ENCODE measurements at places on chromosomes 2 and 18.

DNA sequence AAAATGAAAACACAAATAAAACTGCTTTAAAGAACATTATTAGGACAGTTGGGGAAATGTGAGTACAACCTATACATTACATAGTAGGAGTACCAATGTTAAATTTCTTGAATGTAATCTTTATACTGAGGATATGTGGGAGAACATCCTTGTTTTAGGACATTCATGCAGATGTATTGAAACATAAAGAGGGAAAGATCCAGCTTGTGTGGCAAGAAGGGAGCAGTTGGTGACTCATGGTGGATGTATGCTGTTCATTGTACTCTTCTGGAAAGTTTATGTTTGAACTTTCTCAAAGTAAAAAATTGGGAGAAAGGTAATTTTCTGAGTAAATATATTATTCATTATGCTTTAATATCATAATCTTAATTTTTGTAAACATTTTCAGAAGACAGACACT, 132.1 kb upstream of the DLGAP1 start:
- H3K27ac ChIP-seq, result no peak overlapping the region
- no peaks in the 10 kb centered on the region for H3K36me3 ChIP-seq
- no peaks in the 10 kb centered on the region for H3K4me1 ChIP-seq
- H3K27me3 ChIP-seq, result no peaks in the 10 kb centered on the region

- no peak for DNase-seq
- peaks cover 30% of the 10 kb centered on the region for H3K27me3 ChIP-seq
- H3K27ac ChIP-seq, result no peak overlapping the region
- peaks cover 9% of the 10 kb centered on the region for H3K4me1 ChIP-seq
- no peaks in the 10 kb centered on the region for H3K36me3 ChIP-seq
- no peak overlapping the region for H3K4me3 ChIP-seq
These were observed 15.5 kb upstream of the KIF1A start for GRCh38 chr2:240835528-240835927.

GRCh38 chr2:218645126-218645525, 14.3 kb downstream of the ZNF142 start:
- H3K4me3 ChIP-seq, result no peak overlapping the region
- peaks cover 10% of the 10 kb centered on the region for H3K4me1 ChIP-seq
- peak; percentile 87 for DNase-seq
- H3K27ac ChIP-seq, result peak overlapping the region; percentile 96

DNA sequence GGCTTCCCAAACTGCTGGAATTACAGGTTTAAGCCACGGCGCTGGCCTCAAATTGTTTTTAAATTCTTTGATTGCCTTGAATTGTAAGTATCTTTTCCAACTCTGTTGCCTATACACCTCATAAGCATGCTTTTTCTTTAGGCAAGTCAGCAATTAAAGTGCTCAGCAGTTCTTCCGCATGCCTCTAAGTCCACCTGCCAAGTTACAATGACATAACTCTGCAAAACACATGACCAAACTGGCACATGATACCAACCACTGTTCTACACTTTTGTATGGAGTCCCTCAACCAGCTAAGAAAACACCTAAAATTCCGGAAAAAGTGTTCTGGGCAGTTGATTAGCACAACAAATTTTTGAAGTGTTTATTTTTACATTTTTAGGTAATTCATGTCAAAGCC, 5.1 kb downstream of the TXNL4A start:
- no peak overlapping the region for H3K4me3 ChIP-seq
- no peaks in the 10 kb centered on the region for H3K27me3 ChIP-seq
- peaks cover 9% of the 10 kb centered on the region for H3K36me3 ChIP-seq
- no peak overlapping the region for H3K27ac ChIP-seq
- peaks cover 4% of the 10 kb centered on the region for H3K4me1 ChIP-seq

- H3K27ac ChIP-seq, result no peak overlapping the region
- no peak for DNase-seq
- H3K4me3 ChIP-seq, result no peak overlapping the region
- H3K36me3 ChIP-seq, result no peaks in the 10 kb centered on the region
These were observed 245.1 kb downstream of the KCNS3 start for GRCh38 chr2:18123577-18123976.

DNA sequence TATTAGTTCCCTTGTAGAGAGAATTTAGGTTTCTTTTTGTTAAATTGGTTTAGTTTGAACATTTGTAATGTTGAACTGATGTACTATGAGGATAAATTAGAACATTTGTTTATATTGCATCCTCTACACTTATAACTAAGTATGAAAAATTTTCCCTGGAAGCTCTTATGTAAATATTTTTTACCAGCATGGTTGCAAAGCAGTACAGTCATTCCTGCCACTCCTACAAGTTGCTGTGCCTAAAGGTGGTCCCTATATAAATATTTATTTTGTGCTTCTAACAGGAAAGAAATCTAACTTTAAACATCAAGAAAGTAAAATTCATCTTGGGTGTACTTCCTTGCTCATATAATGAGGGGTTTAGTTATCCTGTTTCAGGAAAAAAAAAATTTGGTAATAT, 14.2 kb downstream of the TWSG1 start:
- H3K4me1 ChIP-seq, result peaks cover 15% of the 10 kb centered on the region
- DNase-seq, result peak; percentile 36
- peaks cover 6% of the 10 kb centered on the region for H3K36me3 ChIP-seq
- peak overlapping the region; percentile 17 for H3K27ac ChIP-seq

- peak; percentile 94 for DNase-seq
- no peaks in the 10 kb centered on the region for H3K27me3 ChIP-seq
- peaks cover 18% of the 10 kb centered on the region for H3K4me1 ChIP-seq
- H3K4me3 ChIP-seq, result peak within 1 kb of the TSS; percentile 83
- H3K36me3 ChIP-seq, result no peaks in the 10 kb centered on the region
These were observed at the start of gene TTC39C for GRCh38 chr18:24014062-24014985. TSS of gene TTC39C (plus strand) at chr18:24014754. CDS start at chr18:24014872, 118 bp downstream.

- H3K27ac ChIP-seq, result peak overlapping the region; percentile 86
- H3K4me1 ChIP-seq, result peaks cover 53% of the 10 kb centered on the region
- no peaks in the 10 kb centered on the region for H3K27me3 ChIP-seq
- peak overlapping the region; percentile 49 for H3K4me3 ChIP-seq
- DNase-seq, result no peak
- H3K36me3 ChIP-seq, result no peaks in the 10 kb centered on the region
These were observed 148.1 kb downstream of the AGAP1 start for GRCh38 chr2:235641956-235642355.

DNA sequence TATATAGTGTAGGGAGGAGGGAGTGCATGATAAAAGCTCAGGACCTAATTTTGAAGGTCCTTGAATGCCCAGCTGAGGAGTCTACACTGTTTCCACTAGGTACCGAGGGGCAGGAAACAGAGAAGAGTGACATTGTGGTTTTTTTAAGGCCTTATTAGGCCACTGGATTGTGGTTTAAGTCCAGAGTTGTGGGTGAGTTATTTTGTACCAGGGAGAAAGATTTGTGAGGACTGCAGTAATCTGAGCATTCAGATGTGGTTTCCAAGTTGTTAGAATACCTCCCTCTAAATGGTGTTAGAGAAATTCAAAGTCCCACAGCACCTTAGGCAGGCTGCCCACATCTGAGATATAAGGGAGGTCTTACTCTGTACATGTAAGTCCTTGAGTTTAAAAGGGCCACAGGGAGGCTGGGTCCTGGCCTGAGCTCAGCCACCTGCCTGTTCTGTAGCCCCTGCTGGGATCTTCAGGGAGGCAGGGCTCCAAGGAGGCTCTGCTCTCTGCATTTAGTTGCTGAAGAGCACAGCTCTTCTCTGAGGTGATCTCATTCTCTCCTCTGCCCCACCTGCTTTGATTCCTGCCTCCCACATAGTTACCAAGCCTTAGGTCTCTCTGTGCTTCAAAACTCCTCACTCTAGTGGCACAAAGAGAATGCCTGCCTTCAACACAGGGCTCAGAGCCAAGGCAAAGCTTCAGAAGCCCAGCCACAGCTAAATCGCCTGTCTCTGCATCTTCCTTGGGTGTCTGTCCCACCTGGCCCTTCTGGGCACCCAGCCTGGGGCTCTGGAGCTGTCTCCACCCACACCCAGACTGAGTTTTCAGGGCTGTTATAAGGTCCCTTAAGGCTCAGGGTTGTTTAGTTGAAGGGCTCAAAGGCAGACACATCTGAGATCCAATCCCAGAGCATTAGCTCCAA, 88.1 kb downstream of the VSNL1 start:
- no peaks in the 10 kb centered on the region for H3K36me3 ChIP-seq
- no peak overlapping the region for H3K4me3 ChIP-seq

GRCh38 chr2:40827392-40827791, 375.5 kb upstream of the SLC8A1 start:
- H3K4me1 ChIP-seq, result no peaks in the 10 kb centered on the region
- H3K27ac ChIP-seq, result no peak overlapping the region
- H3K4me3 ChIP-seq, result no peak overlapping the region
- no peaks in the 10 kb centered on the region for H3K36me3 ChIP-seq
- peaks cover 7% of the 10 kb centered on the region for H3K27me3 ChIP-seq

- H3K27ac ChIP-seq, result no peak overlapping the region
- H3K27me3 ChIP-seq, result no peaks in the 10 kb centered on the region
- H3K36me3 ChIP-seq, result no peaks in the 10 kb centered on the region
- H3K4me3 ChIP-seq, result no peak overlapping the region
These were observed 151.2 kb downstream of the FMNL2 start for GRCh38 chr2:152485954-152486736.

DNA sequence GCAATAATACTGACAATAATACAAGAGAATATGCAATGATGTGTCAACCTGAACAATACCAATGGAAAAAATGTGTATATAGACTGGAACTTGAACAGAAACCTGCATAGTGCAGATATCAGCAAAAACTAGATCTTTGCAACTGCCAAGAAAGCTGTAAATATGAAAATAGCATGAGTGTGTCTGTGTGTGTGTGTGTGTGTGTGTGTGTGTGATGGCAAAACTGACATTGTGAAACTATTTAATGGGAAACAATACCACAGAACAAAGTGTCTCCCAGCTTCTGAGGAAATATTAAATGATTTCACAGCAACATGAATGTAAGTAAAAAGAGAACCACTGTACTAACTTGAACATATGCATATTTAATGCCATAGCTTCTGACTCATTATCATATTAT, 558.2 kb upstream of the LINC00305 start:
- no peaks in the 10 kb centered on the region for H3K36me3 ChIP-seq
- H3K27me3 ChIP-seq, result no peaks in the 10 kb centered on the region
- no peak overlapping the region for H3K4me3 ChIP-seq

DNA sequence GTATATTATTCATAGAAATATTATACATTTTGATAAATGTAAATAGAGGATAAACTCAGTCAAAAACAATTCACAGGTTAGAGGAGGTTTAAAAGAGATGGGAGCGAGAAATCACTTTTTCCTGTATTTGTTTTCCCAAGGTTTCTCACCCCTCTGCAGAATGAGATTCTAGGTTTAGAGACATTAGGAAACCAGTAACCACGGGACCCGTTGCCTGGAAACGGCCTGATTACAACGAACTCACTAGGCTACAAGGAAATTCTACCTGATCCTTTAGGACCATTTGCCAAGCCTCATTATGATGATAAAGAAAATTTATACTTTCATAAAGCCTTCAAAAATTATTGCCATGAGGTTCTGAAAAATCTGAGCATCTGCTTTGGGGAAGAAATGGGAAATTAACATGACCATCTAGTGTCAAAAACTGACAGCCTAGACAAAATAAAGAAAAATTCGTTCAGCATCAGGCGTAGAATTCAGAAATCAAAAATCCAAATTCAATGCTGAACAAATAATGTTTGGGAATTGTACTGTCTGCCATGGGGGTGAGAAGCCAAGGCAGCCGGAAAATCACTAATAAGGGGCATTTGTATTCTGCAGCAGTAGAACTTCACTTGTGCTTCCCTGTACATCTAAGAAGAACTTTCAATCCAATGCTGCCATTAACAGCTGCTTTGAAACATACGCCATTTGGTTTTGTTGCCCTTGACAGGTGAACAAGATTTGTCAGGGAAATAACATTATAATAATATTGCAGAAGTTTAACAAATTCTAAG, 262.3 kb downstream of the NRXN1 start:
- no peaks in the 10 kb centered on the region for H3K36me3 ChIP-seq
- H3K4me1 ChIP-seq, result no peaks in the 10 kb centered on the region
- DNase-seq, result no peak
- no peaks in the 10 kb centered on the region for H3K27me3 ChIP-seq
- H3K4me3 ChIP-seq, result no peak overlapping the region

DNA sequence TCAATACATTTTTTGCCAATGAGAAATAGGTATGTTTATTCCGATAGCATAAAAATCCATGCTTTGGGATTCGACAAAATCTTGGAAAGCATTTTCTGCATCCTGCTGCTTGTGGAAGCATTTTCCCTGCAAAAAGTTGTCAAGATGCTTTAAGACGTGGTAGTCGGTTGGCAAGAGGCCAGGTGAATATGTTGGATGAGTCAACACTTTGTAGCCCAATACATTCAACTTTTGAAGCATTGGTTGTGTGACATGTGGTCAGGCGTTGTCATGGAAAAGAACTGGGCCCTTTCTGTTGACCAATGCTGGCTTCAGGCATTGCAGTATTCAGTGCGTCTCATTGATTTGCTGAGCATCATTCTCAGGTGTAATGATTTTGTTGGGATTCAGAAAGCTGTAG, 764.5 kb downstream of the TRIB2 start:
- no peaks in the 10 kb centered on the region for H3K36me3 ChIP-seq
- DNase-seq, result peak; percentile 2

DNA sequence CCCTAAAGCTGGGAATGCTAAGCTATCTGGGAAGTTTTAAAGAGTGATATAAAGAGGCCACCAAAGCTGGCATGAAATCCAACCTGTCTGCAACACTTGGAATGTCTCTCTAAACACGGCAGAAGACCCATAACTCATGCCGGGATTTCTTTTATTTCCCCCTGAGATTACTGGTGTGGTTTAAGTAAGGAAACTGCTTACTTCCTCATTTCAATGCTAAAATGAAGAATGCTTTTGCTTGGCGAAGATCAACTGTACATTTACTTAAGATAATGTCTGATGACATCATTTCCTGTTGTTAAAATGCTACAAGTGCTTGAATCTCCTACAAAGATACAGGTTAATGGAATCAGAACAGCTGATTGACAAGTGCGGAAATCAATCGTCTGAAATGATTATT, 353.8 kb upstream of the SALL3 start:
- no peaks in the 10 kb centered on the region for H3K36me3 ChIP-seq
- H3K4me1 ChIP-seq, result no peaks in the 10 kb centered on the region
- H3K4me3 ChIP-seq, result no peak overlapping the region
- no peak for DNase-seq

- H3K4me1 ChIP-seq, result no peaks in the 10 kb centered on the region
- no peak overlapping the region for H3K4me3 ChIP-seq
- DNase-seq, result no peak
- H3K36me3 ChIP-seq, result no peaks in the 10 kb centered on the region
These were observed 76.4 kb downstream of the ZSWIM2 start for GRCh38 chr2:186772579-186772978.

GRCh38 chr18:69365658-69366057, 35.0 kb upstream of the DOK6 start:
- DNase-seq, result no peak
- H3K4me3 ChIP-seq, result no peak overlapping the region
- H3K27me3 ChIP-seq, result no peaks in the 10 kb centered on the region
- no peaks in the 10 kb centered on the region for H3K4me1 ChIP-seq
- H3K36me3 ChIP-seq, result no peaks in the 10 kb centered on the region

GRCh38 chr2:108305901-108306300, 17.2 kb downstream of the SULT1C2 start:
- H3K4me3 ChIP-seq, result no peak overlapping the region
- H3K27me3 ChIP-seq, result no peaks in the 10 kb centered on the region
- H3K4me1 ChIP-seq, result peaks cover 6% of the 10 kb centered on the region
- no peak overlapping the region for H3K27ac ChIP-seq
